ENCODE measurements at places on chromosomes 2 and 18.

DNA sequence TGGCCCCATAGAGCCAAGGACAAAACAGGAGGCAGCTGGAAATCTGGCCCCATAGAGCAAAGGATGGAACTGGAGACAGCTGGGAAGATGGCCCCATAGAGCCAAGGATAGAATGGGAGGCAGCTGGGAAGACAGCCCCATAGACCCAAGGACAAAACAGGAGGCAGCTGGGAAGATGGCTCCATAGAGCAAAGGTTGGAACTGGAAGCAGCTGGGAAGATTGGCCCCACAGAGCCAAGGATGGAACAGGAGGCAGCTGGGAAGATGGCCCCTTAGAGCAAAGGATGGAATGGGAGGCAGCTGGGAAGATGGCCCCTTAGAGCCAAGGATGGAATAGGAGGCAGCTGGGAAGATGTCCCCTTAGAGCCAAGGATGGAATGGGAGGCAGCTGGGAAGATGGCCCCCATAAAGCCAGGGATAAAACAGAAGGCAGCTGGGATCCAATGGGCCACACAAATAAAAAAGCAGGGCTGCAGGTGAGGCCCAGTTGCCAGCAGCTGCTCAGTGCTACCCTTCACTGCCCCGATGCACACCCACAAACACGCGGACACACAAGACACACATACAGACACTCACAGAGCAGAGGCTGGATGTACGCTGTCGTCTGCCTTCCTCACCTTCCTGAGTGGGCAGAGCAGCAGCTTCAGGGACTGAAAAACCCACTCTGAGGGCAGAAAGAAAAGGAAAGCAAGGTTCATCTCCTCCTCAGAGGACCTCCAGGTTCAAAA lies 505.4 kb upstream of the MYT1L start:
- DNase-seq, result no peak

- no peak for DNase-seq
These were observed 10.7 kb downstream of the ACAA2 start for GRCh38 chr18:49802623-49803022.

GRCh38 chr2:228840113-228840742 lies 430.9 kb downstream of the PID1 start:
- no peak for DNase-seq

GRCh38 chr2:148582679-148583511 lies 61.7 kb upstream of the EPC2 start:
- no peak for DNase-seq

DNA sequence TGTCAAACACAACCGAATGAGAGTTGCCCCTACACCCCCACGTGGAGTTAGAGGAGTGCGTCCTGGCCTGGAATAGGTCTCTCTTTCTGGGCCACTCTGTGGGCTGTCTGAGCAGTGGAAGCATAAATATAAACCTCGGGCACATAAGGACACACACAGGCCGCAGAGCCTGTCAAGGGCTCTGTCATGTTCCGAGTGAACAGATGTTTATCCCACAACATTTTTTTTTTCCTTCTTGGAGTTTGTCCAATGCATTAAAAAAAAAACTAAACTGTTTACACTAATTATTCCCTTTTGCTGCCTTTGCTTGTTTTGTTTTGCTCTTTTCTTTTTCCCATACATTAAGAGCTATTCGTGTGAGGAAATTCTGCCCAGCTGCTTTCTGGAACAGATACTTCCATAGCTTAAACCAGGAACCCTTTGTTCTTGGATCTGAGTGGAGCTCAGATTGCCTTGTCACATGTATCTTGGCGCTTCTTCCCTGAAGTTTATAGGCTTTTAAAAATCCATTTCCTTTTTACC lies 228.3 kb upstream of the FOSL2 start:
- no peak for DNase-seq

- no peak for DNase-seq
These were observed 51.1 kb upstream of the SLC66A3 start for GRCh38 chr2:11103984-11104793.

- DNase-seq, result no peak
These were observed 1116.3 kb downstream of the DPP10 start for GRCh38 chr2:115558725-115559124.

DNA sequence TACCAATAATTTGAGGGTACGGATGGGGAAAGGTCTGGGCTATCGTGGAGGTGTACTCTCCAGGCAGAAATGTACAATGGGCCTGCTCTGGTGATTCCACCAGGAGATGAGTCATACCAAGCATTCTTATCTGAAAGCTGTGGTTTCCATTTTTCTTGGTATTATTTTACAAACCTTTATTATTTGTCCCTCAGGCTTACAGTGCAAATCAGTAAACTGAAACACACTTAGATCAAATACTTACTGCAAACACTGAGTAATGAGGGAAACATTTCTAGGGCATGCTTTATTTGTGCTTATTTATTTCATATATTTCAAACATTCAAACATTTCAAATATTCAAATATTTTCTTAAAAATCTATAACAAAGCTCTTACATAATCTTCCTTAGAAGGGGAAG lies 319.8 kb downstream of the RND3 start:
- no peak for DNase-seq

- peak; percentile 60 for DNase-seq
These were observed 7.4 kb downstream of the SP9 start for GRCh38 chr2:174341995-174342685.

DNA sequence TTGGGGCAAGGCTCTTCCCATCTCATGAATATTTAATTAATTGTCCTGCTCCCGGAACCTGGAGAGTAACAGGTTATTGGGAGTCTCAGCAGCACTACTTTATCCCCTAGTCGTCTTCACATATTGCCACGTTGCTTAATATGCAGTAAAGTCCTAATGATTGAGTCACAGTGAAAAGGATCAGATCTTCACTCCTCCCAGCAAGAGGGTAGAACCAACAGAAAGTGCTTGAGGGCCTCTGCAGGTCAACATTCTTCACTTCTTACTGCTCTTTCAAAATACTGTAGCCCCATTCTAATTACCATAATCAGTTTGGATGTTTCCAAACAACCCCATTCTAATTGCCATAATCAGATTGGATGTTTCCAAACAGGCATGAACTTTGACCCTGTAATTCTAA lies 801.0 kb downstream of the LRRTM4 start:
- no peak for DNase-seq

GRCh38 chr2:236646441-236646840 lies 76.8 kb downstream of the ACKR3 start:
- DNase-seq, result no peak

GRCh38 chr2:181426672-181427071 lies 30.5 kb upstream of the ITGA4 start:
- DNase-seq, result no peak

DNA sequence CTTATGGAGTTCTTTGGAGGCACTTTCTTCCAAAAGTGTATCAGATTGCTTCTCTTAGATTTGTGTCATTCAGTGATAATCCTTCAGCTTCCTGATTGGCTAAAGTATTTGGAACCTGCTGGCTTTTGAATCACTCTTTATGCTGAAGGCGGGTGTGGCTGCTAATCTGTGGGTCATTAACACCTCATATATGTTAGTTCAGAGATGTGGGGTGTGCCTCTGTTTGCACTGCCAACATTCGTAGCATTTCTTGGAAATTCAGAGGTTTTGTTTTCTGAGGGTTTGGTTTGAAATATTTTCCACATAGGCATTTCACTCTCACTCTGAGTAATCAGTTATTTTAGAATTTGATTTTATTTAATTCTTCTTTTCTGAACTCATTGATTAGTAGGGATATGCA lies 1604.4 kb upstream of the ACVR2A start:
- no peak for DNase-seq

GRCh38 chr2:28325567-28326468 lies 66.8 kb upstream of the FOSL2 start:
- DNase-seq, result no peak

DNA sequence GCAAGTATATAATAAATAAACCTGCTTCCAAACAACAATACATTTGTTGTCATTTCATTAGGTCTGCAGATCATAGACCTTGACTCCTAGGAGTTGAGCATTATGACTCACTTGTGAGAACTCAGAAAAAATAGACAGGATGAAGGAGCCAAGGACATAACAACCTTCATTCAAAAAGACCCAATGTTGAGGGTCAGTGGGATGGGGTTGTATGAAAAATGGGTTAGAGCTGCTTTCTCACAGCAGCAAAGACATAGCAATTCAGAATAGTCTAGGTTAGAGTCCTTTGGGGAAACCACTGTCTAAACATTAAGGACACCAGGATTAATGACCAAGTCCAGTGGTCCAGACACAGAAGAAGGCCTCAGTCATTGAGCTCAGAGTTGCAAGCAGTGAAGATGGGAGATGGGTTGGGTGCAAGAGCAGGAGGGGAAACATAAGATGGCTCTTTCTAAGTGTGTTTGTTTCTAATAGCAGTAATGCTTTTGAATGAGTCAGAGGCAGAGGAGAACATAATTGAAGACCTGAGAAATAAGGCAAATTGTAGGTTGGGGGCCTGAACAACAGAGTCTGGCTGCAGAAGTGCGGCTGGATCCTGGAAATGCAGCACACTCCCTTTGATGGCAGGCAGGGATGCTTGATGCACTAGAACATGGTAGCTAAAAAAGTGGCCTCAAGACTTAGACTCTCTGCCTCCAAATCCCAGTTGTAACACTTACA lies 3.7 kb upstream of the SERPINB10 start:
- no peak for DNase-seq

DNA sequence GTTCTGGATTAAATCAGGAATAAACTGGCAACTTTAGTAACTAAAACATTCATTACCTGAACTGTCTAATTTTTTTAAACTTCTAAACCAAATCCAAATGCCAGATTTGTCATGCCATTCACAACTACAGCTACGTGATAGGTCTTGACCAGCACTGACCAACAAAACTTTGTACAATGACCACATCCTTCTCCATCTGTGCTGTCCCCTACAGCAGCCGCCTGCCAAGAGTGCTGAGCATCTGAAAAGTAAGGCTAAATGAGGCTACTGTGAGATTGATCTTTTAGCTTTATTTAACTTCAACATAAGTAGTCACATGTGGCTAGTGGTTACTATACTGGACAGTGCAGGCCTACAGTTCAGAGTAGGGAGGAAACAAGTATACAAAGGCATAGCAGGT lies 7.6 kb downstream of the FAM168B start:
- DNase-seq, result no peak

GRCh38 chr2:141599721-141600120 lies 531.1 kb downstream of the LRP1B start:
- DNase-seq, result no peak

- peak; percentile 35 for DNase-seq
These were observed 80.7 kb upstream of the MEX3C start for GRCh38 chr18:51278045-51278649.

DNA sequence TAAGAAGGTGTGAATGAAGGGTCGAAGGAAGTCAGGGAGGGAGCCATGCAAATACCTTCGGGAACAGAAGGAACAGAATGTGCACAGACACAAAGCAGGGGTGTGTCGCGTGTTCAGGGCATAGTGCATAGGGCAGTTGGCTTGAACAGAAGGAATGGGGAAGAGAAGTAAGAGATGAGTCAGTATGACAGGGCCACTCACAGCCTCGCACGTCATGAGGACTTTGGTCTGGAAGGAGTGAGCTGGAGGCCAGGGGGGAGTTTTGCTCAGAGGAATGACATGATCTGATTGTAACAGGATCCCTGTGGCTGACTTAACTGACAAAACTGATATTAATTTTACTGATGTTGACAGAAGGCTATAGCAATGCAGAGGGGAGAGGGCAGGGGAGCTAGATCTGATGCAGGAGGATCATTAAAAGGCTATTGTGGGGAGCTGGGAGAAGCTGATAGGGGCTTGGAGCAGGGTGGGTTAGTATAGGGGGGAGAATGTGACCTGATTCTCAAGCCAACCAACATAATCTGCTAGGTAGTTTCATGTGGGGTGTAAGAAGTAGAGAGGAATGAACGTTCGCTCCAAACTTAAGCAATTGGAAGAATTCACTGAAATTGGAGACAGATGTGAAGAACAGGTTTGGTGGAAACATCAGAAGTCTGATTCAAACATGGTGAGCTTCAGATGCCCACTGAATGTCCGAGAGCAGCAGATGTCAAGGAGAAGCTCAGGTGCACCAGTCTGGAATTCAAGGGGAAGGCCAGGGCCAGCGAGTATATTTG lies 60.4 kb upstream of the COPS8 start:
- DNase-seq, result no peak

DNA sequence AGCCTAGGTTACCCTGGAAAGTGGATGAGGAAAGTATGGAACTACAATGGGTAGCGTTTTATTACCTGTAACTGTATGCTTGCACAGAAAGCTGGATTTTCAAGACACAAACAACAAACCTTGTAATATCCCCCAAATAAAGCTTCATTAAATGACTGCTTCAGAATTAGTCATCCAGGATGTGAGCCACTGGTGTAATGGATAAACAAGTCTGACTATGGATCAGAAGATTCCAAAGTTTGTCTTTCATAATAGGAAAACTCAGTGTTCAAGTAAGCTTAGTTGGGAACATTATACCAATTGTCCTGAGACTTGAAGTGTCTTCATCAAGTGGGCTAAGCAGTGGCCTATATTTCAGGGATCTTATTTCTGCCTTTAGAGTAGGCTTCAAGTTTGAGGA lies 518.8 kb downstream of the LRP1B start:
- no peak for DNase-seq

GRCh38 chr2:151051574-151052220 lies 210.0 kb downstream of the RBM43 start:
- no peak for DNase-seq

DNA sequence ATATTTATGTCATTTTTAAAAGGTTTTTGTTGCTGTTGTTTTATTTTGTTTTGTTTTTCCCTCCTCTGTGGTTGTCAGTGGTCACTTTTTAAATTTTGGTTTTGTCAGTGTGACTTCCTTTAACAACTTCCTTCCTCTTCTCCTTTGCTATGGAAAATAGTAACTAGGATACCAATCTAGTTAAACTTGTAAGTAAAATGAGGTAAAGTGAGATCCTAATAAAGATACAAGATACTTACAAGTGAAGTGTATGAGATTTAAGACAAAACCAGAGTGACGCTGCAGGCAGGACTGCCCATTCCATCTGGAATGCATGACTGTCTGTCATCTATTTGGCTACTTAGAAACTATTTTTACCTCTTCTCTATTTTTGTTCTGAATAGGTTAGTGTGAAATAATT lies 30.6 kb upstream of the CREB1 start:
- DNase-seq, result no peak

GRCh38 chr2:46690825-46691224 lies 211.5 kb downstream of the TMEM247 start:
- no peak for DNase-seq

DNA sequence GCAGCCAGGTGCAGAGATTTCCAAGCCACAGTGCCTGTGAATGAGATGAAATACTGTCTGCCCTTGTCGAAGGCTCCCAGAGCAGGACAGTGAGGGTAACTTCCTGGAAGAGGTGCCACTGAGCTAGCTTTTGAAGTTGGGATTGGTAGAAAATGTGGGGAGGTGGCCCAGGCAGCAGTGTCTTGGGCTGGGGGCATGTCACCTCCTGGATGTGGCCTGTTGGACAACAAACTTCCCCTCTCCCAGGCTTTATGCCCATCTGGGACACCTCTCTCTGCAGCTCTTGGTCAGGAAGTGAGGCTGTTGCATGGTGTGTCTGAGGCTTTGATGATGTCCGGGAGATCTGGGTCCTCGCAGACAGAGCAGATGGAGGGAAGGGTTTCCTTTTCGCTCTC lies 151.4 kb downstream of the DYSF start:
- DNase-seq, result no peak

GRCh38 chr2:137910641-137911040 lies 53.6 kb upstream of the HNMT start:
- DNase-seq, result no peak

All from pancreas (tissue), 10 donors.